ENCODE measurements at places on chromosomes 6 and 20.

DNA sequence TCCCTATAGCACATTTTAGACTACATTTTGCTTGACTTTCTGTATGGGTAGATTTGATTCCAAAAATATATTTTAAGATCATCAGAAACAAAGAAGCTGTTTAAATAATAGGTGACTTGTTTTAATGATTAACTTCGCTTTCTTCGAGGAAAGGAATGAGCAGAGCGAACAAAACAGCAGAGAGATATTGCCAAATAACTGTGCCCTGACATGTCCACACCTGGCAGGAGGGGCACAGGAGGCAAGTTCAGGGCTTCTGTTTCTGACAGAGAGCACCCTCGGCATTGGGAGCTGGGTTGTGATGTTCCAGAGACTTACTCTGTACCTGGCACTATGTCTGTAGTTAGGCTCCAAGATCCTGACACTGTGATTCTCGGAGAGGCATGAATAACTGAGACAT is 155.7 kb upstream of the SASH1 start:
- DNase-seq: no peak

GRCh38 chr6:37256692-37257319 is 766 bp upstream of the TBC1D22B start:
- DNase-seq: no peak

GRCh38 chr6:147733686-147734085 is 225.2 kb downstream of the SAMD5 start:
- no peak for DNase-seq

GRCh38 chr6:131958542-131959470 is 7.6 kb upstream of the CCN2 start:
- no peak for DNase-seq

DNA sequence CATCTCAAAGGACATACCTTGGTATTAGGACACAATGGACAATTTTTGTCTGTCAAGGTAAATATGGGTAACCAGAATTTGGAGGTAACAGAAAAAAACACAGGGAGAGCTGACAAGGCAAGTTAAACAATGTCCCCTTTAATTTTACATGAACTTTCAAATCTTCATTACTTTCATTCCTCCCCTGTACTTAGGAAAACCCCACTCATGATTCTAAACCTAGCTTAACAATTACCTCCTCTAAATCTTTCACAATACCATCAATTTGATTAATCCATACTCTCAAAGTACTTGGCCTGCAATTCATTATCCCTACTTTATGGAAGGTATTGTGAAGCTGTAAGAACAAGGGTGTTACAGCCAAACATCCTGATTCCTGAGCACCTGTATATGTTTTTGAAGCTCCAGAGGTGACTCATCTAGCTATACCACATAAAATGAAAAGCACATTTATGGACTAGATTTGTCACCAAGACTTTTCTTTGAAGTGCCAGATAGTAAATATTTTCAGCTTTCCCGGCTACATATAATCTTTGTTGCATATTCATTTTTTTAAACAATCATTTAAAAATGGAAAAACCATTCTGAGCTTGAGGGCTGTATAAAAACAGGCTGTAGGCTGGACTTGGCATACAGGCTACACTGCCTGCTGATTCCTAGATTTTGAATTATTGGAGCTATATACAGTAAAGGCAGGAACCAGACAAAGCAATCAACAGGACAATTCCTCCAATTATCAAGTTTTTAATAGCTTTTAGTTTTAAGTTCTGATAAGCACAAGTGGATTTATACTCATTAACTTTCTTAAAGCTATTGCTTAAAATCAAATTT is 22.9 kb downstream of the DEK start:
- DNase-seq: no peak

DNA sequence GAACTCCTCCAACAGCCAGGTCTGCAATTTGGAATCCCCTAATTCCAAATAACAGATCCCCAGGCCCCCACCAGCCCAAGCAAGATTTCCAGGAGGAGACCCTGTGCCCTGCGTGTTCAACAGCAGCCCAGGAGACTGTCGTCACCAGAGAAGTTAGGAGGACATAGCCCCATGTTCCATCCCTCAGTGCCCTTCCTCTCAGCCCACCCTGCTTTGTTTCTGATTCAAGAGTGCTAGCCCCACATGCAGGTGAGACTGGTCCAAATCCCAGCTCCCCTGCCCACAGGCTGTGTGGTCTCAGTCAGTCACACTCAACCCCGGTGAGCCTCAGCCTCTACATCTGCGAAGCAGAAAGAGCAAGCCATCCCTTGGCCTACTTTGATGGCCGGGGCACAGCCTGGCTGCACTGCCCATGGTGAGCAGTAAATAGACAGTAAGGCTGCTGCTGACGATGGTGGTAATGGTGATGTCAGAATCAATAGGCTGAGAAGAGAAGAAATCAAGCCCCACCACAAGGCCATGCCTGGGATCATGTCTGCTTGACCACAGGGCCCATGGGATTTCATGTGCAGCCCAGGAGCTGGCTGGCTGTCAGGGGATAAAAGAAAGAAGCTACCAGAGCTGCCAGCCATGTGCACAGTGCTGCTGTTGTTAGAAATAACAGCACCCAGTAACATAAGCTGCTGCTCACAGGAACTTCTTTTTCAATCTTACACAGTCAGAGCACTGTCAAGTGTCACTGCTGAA is 51.5 kb upstream of the NXT1 start:
- DNase-seq: no peak

- DNase-seq: no peak
Measured at GRCh38 chr6:21265730-21266044, 327.9 kb upstream of the SOX4 start.

- DNase-seq: no peak
Measured at GRCh38 chr6:55568808-55569439, 10.1 kb downstream of the HMGCLL1 start.

Data from stimulated activated naive CD4-positive, alpha-beta T cell treated with Interleukin-2 at 50 U/mL for 16 hours (primary cell).